Activated naive CD8-positive, alpha-beta T cell treated with anti-CD3 and anti-CD28 coated beads, Interleukin-2, amount 10 ng/mL, durations not matched to agents 7 days and 5 days (primary cell): ENCODE measurements at places on chromosomes 7 and 10.

- no peak for DNase-seq
- H3K4me1 ChIP-seq = no peaks in the 10 kb centered on the region
- H3K27me3 ChIP-seq = peaks cover 2% of the 10 kb centered on the region
- no peak overlapping the region for H3K4me3 ChIP-seq
Observed at GRCh38 chr10:61187601-61188000, 243.6 kb upstream of the RHOBTB1 start.

DNA sequence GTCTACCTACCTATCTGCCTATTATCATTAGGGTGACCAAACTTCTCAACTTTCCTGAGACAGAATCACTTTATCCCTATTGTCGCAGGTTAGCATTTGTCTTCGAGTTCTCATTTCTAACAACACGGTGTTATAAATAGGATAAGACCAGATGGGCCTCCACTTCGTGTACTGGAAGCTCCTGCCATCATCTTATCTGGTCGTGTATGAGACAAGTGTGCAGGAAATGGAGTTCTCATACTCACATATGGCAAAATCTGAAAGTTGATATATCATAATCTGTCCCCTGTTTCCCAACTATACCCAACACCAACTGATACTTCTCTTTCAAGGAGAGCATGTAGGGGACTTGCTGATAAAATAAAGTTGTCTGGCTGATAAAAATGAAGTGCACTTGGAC is 287.4 kb upstream of the FOXK1 start:
- H3K4me3 ChIP-seq = no peak overlapping the region
- no peak for DNase-seq
- H3K27me3 ChIP-seq = no peaks in the 10 kb centered on the region
- H3K4me1 ChIP-seq = no peaks in the 10 kb centered on the region

GRCh38 chr7:148265896-148266295 is 324.7 kb upstream of the C7orf33 start:
- DNase-seq = no peak
- H3K27ac ChIP-seq = no peak overlapping the region
- no peaks in the 10 kb centered on the region for H3K36me3 ChIP-seq
- no peak overlapping the region for H3K4me3 ChIP-seq
- H3K27me3 ChIP-seq = peaks cover 6% of the 10 kb centered on the region
- H3K4me1 ChIP-seq = peaks cover 6% of the 10 kb centered on the region

GRCh38 chr7:41889472-41889871 is 186.6 kb upstream of the INHBA start:
- no peaks in the 10 kb centered on the region for H3K27me3 ChIP-seq
- peaks cover 7% of the 10 kb centered on the region for H3K4me1 ChIP-seq
- DNase-seq = no peak
- peaks cover 2% of the 10 kb centered on the region for H3K36me3 ChIP-seq
- H3K27ac ChIP-seq = no peak overlapping the region

- no peak overlapping the region for H3K27ac ChIP-seq
- H3K4me1 ChIP-seq = no peaks in the 10 kb centered on the region
- DNase-seq = no peak
Observed at GRCh38 chr10:78798976-78799730, 269.6 kb upstream of the ZMIZ1 start.

- H3K36me3 ChIP-seq = peaks cover 62% of the 10 kb centered on the region
- H3K27ac ChIP-seq = peak overlapping the region; percentile 86
- H3K4me3 ChIP-seq = peak overlapping the region; percentile 86
Observed at GRCh38 chr7:45026984-45027773, 27.2 kb downstream of the CCM2 start.

- peaks cover 70% of the 10 kb centered on the region for H3K4me1 ChIP-seq
- peak overlapping the region; percentile 89 for H3K27ac ChIP-seq
- H3K27me3 ChIP-seq = no peaks in the 10 kb centered on the region
Observed at GRCh38 chr10:71771821-71772617, 1.3 kb downstream of the VSIR start.

DNA sequence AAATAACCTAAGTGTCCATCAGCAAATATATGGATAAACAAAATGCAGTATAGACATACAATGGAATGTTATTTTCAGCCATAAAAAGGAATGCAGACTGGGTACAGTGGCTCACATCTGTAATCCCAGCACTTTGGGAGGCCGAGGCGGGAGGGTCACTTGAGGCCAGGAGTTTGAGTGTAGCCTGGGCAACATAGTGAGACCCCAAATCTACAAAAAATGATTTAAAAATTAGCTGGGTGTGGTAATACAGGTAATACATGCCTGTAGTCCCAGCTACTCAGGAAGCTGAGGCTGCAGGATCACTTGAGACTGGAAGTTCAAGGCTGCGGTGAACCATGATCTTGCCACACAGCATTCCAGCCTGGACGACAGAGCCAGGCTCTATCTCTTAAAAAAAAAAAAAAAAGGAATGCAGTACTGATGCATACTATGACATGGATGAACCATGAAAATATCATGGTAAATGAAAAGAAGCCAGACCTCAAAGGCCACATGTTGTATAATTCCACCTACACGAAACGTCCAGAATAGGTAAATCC is 6.9 kb downstream of the MCMBP start:
- H3K27ac ChIP-seq = no peak overlapping the region
- no peaks in the 10 kb centered on the region for H3K27me3 ChIP-seq
- H3K4me3 ChIP-seq = no peak overlapping the region
- H3K36me3 ChIP-seq = peaks cover 43% of the 10 kb centered on the region

DNA sequence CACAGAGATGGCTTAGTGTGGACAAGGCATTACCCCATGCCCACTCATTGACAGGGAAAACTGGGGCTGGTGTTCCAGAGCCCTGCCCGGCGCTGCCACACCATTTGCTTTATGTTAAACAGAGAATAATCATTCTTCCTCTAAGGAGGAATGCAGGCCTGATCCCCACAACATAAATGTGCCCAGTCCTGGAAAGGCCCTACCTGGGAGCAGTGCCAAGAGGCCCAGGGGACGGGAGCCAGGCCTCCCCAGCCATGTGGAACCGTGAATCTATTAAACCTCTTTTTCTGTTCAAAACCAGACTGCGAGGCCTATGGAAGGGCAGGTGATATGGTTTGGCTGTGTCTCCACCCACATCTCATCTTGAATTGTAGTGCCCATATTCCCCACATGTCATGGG is 264.1 kb downstream of the GRID1 start:
- no peaks in the 10 kb centered on the region for H3K4me1 ChIP-seq
- H3K36me3 ChIP-seq = no peaks in the 10 kb centered on the region
- no peak overlapping the region for H3K27ac ChIP-seq

DNA sequence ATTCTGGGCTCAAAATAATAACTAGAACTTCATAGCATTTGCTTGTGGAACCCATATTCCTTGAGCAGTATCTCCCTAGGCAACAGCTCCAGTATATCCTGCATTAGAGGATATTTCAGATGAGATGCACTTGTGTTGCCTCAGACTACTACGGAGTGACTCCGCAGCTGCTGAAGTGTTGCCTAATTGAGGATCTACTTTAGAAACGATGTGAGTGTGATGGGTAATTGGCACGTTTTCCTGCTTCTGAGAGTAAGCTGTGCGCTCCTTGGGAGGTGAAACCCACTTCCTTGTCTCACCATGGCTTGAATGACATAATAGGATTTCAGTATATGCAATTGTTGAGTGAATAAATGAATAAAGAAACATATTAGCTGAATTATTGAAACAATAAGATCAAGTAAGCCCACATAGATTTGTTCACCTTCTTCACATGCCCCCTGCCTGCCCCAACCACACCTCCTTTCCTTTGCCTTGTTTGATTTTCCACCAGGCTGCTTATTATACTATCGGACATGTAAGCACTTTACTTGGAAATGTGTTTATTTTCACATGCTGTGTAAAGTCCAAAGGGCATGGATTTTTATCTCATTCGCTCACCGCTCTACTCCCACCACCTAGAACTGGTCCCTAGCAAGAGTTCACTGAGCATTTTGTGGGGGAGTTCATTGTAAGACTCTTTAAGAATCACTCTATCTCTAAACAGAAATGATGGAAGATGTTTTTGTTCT is 303.8 kb downstream of the KCNMA1 start:
- no peak overlapping the region for H3K4me3 ChIP-seq
- DNase-seq = no peak
- no peaks in the 10 kb centered on the region for H3K36me3 ChIP-seq
- no peaks in the 10 kb centered on the region for H3K4me1 ChIP-seq
- H3K27ac ChIP-seq = no peak overlapping the region

- H3K36me3 ChIP-seq = no peaks in the 10 kb centered on the region
- DNase-seq = no peak
- no peak overlapping the region for H3K27ac ChIP-seq
- H3K27me3 ChIP-seq = peaks cover 2% of the 10 kb centered on the region
- H3K4me3 ChIP-seq = no peak overlapping the region
Observed at GRCh38 chr7:10804770-10805169, 168.9 kb upstream of the PHF14 start.

GRCh38 chr7:71255537-71256178 is 123.7 kb downstream of the GALNT17 start:
- H3K4me1 ChIP-seq = no peaks in the 10 kb centered on the region
- DNase-seq = no peak
- H3K4me3 ChIP-seq = no peak overlapping the region
- no peaks in the 10 kb centered on the region for H3K27me3 ChIP-seq
- no peaks in the 10 kb centered on the region for H3K36me3 ChIP-seq
- H3K27ac ChIP-seq = no peak overlapping the region

- H3K4me1 ChIP-seq = no peaks in the 10 kb centered on the region
- H3K27me3 ChIP-seq = peaks cover 10% of the 10 kb centered on the region
- DNase-seq = no peak
Observed at GRCh38 chr7:48280100-48280499, 108.8 kb downstream of the ABCA13 start.

DNA sequence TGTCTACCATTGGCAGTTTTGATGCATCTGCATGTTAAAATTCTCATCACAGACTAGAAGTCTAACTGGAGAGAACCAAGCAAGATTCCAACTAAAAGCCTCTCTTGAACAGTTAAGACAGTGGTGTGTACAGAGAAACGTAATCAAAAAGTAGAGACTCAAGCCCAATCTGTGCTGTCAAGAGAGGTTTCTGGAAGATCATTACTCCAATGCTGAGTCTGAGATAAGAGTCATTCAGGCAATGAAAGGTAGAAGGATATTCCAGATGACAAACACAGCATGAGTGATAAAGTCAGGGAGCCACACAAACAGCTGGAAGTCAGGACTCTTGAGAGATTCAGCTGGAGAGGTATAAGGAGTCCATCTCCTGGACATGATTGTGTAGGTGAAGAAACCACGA is 48.7 kb downstream of the IQUB start:
- H3K4me3 ChIP-seq = no peak overlapping the region
- H3K4me1 ChIP-seq = no peaks in the 10 kb centered on the region
- H3K27ac ChIP-seq = no peak overlapping the region
- peaks cover 8% of the 10 kb centered on the region for H3K27me3 ChIP-seq
- no peak for DNase-seq
- H3K36me3 ChIP-seq = no peaks in the 10 kb centered on the region

- H3K36me3 ChIP-seq = no peaks in the 10 kb centered on the region
- H3K27ac ChIP-seq = no peak overlapping the region
- H3K4me3 ChIP-seq = no peak overlapping the region
- H3K4me1 ChIP-seq = peaks cover 4% of the 10 kb centered on the region
- no peak for DNase-seq
Observed at GRCh38 chr10:77537071-77537470, 100.5 kb downstream of the KCNMA1 start.

DNA sequence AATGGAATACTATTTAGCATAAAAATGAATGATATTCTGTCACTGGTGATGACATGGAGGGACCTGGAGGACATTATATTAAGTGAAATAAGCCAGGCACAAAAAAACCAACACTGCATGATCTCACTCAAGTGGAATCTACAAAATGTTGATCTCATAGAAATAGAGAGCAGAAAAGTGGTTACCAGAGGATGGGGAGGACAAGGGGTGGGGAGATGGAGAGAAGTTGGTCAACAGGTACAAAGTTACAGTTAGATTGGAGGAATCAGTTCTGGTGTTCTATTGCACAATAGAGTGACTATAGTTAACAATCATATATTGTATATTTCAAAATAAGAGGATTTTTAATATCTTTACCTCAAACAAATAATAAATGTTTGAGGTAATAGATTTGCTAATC is 24.7 kb upstream of the SLC18A3 start:
- no peak for DNase-seq
- H3K27ac ChIP-seq = no peak overlapping the region
- no peak overlapping the region for H3K4me3 ChIP-seq
- H3K27me3 ChIP-seq = peaks cover 24% of the 10 kb centered on the region
- no peaks in the 10 kb centered on the region for H3K36me3 ChIP-seq

GRCh38 chr10:100890673-100891317 is 22.0 kb upstream of the SLF2 start:
- H3K4me3 ChIP-seq = no peak overlapping the region
- no peak for DNase-seq
- H3K36me3 ChIP-seq = no peaks in the 10 kb centered on the region
- H3K27ac ChIP-seq = no peak overlapping the region
- no peaks in the 10 kb centered on the region for H3K4me1 ChIP-seq

DNA sequence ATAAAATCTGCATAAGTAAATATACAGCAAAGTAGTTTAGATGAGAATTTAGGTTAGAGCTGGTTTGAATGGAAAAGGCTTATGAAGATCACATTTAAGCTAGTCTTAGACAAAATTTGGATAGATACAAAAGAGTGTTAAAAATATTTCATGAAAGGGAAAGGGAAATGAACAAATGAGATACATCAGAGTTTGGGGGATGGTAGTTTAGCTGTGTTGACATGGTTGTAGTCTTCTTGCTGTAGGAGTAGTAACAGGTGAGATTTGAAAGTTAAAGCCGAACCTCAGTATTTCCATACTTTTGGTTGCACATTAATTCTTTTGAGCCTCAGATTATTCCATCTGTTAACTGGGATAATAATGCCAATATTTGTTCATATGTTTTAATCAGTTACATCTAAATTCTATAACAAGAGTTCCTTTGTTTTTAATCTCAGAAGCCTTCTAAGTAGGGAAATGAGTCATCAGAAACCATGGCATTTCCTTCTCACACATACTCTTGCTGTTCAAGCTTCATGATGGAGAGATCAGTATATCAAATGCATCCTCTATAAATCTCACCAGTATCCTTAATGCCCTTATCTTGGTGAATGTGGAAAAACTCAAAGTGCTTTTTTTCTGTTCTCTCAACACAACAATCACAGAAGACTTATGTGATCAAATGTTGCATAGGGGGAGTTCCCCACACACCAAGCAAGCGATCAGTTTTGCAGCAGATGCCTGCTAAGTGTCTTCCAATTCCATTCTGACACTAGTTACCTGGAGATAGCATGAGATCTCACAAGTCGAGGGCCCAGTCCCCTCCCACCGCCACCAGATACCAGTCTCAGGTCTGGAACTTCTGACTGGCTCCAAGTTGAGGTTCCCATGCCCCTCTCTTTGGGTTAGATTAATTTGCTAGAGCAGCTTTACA is 84.7 kb downstream of the MAPK8 start:
- peak overlapping the region; percentile 69 for H3K27ac ChIP-seq
- peak overlapping the region; percentile 48 for H3K4me3 ChIP-seq
- DNase-seq = no peak

DNA sequence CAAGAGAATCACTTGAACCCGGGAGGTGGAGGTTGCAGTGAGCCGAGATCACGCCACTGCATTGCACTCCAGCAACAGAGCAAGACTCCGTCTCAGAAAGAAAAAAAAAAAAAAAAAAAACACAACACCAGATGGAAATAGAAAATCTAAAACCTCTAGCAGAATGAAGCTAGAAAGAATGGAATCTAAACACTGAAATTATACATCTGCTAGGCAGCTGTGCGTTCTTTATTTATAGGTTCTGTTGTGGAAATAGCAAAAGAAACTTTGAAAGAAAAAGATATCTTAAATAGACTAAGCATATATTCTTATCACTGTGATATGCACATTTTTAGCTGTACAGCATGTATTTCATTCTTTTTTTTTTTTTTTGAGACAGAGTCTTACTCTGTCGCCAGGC is 17.1 kb downstream of the BMPR1A start:
- no peaks in the 10 kb centered on the region for H3K36me3 ChIP-seq
- H3K4me1 ChIP-seq = peaks cover 5% of the 10 kb centered on the region
- H3K27me3 ChIP-seq = peaks cover 2% of the 10 kb centered on the region
- H3K4me3 ChIP-seq = no peak overlapping the region
